ENCODE measurements at places on chromosomes 7 and 10. TPM values are rescaled to one million over a fixed set of nuclear protein-coding genes. Genes with fewer than 3 reads are reported as not detected.

Gene GJD4
- polyA plus RNA-seq = not detected

Gene SH2D4B
- polyA plus RNA-seq = not detected

Gene TBC1D12
- 5.6 TPM for polyA plus RNA-seq

Gene LRGUK
- polyA plus RNA-seq = 0.40 TPM

Gene PLXNA4
- 5.1 TPM for polyA plus RNA-seq

Gene PTPN20
- polyA plus RNA-seq = 1.5 TPM

Gene CYP3A4
- polyA plus RNA-seq = 0.25 TPM

Gene TRRAP
- polyA plus RNA-seq = 20.3 TPM

Gene SPDYE2
- not detected for polyA plus RNA-seq

Gene MYL10
- not detected for polyA plus RNA-seq

Gene GIMAP4
- polyA plus RNA-seq = 19.7 TPM

Gene PNLIPRP3
- polyA plus RNA-seq = not detected

Gene OGDH
- 24.4 TPM for polyA plus RNA-seq

Gene PHYHIPL
- 0.36 TPM for polyA plus RNA-seq

Gene PDIA4
- 52.2 TPM for polyA plus RNA-seq

Gene TMEM229A
- 1.8 TPM for polyA plus RNA-seq

Gene SORCS1
- polyA plus RNA-seq = 1.2 TPM

Gene COMTD1
- not detected for polyA plus RNA-seq

Gene GRK5
- 43.4 TPM for polyA plus RNA-seq

Gene AOAH
- 1.7 TPM for polyA plus RNA-seq

Gene HILPDA
- polyA plus RNA-seq = 18.7 TPM

Gene SPDYE11
- polyA plus RNA-seq = 0.11 TPM

Gene OIT3
- 0.30 TPM for polyA plus RNA-seq

Gene MTPN
- 57.4 TPM for polyA plus RNA-seq

Gene GOLGA7B
- polyA plus RNA-seq = 0.02 TPM

Gene PRTFDC1
- polyA plus RNA-seq = 12.7 TPM

Gene SLC26A3
- polyA plus RNA-seq = 0.06 TPM

Gene AGR3
- not detected for polyA plus RNA-seq

Gene VPS26A
- polyA plus RNA-seq = 65.4 TPM

Gene POMZP3
- polyA plus RNA-seq = 10.2 TPM

Gene POLR3A
- 11.3 TPM for polyA plus RNA-seq

Gene PRR15
- polyA plus RNA-seq = 18.5 TPM

Gene PLPP4
- 0.15 TPM for polyA plus RNA-seq

Gene CYP26C1
- 0.07 TPM for polyA plus RNA-seq
